ENCODE measurements at places on chromosomes 16 and 17. TPM values are rescaled to one million over a fixed set of nuclear protein-coding genes. Genes with fewer than 3 reads are reported as not detected.

The LPO gene
- total RNA-seq: not detected

DNA sequence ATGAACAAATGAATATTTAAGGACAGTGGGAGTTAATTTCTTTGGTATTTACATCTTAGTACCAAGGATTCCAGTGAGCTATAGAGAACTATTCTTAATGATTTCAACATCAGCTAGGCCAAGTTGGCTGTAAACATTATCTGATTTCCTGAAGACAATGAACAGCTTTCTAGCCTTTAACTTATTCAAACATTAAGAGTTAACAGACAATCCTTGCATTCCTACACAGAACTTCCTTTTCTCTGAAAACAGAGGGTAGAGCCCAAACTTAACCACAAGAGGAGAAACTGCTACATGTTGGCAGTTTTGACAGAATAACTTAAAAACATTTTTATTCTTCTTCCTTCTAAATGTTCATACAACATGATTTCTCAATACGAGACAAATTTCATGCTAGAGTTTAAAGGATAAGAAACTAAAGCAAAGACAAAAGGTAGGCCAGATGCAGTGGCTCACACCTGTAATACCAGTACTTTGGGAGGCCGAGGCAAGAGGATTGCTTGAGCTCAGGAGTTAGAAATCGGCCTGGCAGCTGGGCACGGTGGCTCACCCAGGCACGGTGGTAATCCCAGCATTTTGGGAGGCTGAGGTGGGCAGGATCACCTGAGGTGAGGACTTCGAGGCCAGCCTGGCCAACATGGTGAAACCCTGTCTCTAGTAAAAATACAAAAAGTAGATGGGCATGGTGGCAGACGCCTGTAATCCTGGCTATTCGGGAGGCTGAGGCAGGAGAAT lies 4.4 kb downstream of the CRLF3 start:
- H3K27ac ChIP-seq: no peak overlapping the region
- no peaks in the 10 kb centered on the region for H3K27me3 ChIP-seq
- H3K4me1 ChIP-seq: peaks cover 14% of the 10 kb centered on the region
- no peak for DNase-seq
- no peaks in the 10 kb centered on the region for H3K36me3 ChIP-seq

GRCh38 chr16:72879846-72880245 lies 168.1 kb downstream of the ZFHX3 start:
- no peak overlapping the region for H3K27ac ChIP-seq
- no peak overlapping the region for H3K4me3 ChIP-seq
- no peaks in the 10 kb centered on the region for H3K27me3 ChIP-seq
- no peak for DNase-seq

DNA sequence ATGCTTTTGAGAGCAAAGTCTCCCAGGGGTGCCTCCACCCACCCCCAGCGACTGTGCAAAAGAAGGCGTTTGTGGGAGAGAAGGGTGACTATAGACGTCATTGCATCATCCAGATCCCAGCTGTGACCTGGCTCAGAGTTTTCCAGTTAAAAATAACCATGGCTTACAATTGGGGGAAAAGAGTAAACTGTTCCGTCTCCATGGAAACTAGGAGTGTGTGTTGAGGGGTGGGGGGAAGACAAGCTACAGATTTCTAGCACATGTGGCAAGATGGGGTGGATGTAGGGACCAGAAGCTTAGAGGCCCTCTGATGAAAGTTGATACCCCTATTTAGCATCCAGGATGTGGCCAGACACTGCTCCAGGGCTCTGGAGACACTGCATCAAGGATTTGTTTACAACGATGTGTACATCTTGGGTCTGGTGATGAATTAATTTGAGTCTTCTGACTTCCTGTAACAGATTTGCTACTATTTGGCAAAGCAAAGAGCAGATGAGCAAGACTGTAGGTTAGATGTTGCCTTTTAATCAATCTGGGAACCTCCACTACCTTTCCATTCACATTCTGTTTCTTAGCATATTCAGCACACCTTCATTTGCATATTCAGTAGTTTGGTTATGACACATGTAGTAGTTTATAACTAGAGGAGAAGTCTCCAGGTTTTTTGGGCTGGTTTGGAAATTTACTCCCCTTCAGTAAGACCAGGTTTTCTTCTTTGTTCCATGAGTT lies 6.2 kb upstream of the DUSP14 start:
- peaks cover 21% of the 10 kb centered on the region for H3K36me3 ChIP-seq
- H3K4me3 ChIP-seq: no peak overlapping the region
- H3K27ac ChIP-seq: no peak overlapping the region

GRCh38 chr16:13959626-13960025 lies 39.7 kb downstream of the ERCC4 start:
- H3K4me3 ChIP-seq: no peak overlapping the region
- H3K27me3 ChIP-seq: no peaks in the 10 kb centered on the region
- no peaks in the 10 kb centered on the region for H3K36me3 ChIP-seq
- DNase-seq: no peak
- no peak overlapping the region for H3K27ac ChIP-seq

The ACSM5 gene
- 1.1 TPM for total RNA-seq

The DOC2B gene
- total RNA-seq: 11.7 TPM

DNA sequence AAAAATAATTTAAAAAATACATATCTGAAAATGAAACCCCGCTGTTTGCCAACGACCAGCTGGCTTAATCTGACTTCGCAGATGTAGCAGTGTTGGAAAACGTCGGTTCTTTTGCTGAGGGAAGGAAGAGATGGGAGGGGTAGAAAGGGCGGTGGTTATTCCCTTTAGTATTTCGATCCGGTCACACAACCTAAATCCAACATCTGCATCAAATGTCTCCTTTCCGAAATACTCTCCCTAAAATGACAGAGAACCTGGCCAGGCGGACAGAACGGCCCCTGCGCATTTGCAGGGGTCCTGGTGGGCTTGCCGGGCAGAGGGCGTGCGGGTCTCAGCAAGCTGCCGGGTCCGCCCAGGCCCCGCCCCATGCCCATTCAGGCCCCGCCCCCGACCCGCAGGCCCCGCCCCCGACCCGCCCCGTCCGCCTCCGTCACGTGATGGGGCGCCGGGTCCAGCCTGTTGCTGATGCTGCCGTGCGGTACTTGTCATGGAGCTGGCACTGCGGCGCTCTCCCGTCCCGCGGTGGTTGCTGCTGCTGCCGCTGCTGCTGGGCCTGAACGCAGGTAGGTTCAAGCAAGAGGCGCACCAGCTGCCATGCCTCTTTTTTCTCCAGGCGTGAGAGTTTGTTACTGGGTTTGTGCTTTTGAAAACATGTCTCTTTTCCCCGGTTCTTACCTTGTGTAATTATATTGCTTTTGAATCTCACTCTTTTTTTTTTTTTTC lies at the start of gene SCPEP1:
Gene SCPEP1 (plus strand): TSS at position 459 of the 723 bp plus-strand sequence. CDS start 29 bp downstream, at position 488.
- no peaks in the 10 kb centered on the region for H3K27me3 ChIP-seq
- peaks cover 11% of the 10 kb centered on the region for H3K4me1 ChIP-seq
- peak within 1 kb of the TSS; percentile 66 for H3K4me3 ChIP-seq
- peak within 1 kb of the TSS; percentile 48 for H3K27ac ChIP-seq

The C16orf54 gene
- total RNA-seq: 3.5 TPM

- no peak for DNase-seq
- H3K4me3 ChIP-seq: no peak overlapping the region
- H3K27ac ChIP-seq: no peak overlapping the region
- H3K27me3 ChIP-seq: no peaks in the 10 kb centered on the region
- H3K36me3 ChIP-seq: peaks cover 97% of the 10 kb centered on the region
Measured at GRCh38 chr16:1638757-1639156, 26.6 kb downstream of the CRAMP1 start.

The OR3A1 gene
- total RNA-seq: not detected

GRCh38 chr17:31111183-31111582 lies 16.4 kb downstream of the NF1 start:
- no peak overlapping the region for H3K27ac ChIP-seq
- no peaks in the 10 kb centered on the region for H3K27me3 ChIP-seq
- no peak for DNase-seq
- H3K4me3 ChIP-seq: no peak overlapping the region

DNA sequence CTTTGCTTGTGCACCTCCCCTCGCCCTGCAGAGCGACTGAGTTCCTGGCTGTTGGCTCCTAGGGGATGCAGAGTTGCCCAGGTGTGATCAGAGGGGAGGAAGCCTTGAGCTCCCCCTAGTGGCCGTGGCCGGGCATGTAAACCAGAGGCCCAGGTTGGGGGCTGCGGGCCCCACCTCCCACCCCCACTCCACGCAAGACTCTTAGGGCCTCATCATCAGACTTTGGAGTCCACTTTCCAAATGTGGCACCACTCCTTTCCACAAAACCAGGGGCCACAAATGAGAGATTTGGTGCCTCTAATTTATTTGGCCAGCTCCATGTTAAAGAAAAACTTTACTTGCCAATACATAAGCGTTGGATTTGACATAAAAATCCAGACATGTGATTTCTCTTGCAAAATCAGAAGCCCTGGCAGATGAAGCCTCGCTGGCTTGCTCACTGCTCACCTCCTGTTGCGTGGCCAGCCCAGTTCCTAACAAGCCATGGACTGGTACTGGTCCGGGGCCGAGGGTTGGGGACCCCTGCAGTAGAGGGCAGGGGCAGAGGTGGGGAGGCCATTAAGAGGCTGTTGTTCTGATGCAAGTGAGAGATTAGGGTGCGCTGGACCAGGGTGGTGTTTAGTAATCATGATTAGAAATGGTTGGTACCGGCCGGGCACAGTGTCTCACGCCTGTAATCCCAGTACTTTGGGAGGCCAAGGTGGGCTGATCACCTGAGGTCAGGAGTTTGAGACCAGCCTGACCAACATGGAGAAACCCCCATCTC lies 28.7 kb upstream of the GAS7 start:
- H3K4me1 ChIP-seq: no peaks in the 10 kb centered on the region
- no peaks in the 10 kb centered on the region for H3K36me3 ChIP-seq
- H3K27ac ChIP-seq: no peak overlapping the region
- H3K4me3 ChIP-seq: no peak overlapping the region

GRCh38 chr17:42460371-42460770 lies 1.7 kb downstream of the ATP6V0A1 start:
- no peak for DNase-seq
- H3K4me1 ChIP-seq: peaks cover 74% of the 10 kb centered on the region
- peak overlapping the region; percentile 66 for H3K4me3 ChIP-seq
- H3K27ac ChIP-seq: peak overlapping the region; percentile 97

GRCh38 chr17:43720311-43721060 lies 38.1 kb downstream of the SOST start:
- H3K27me3 ChIP-seq: no peaks in the 10 kb centered on the region
- H3K27ac ChIP-seq: peak overlapping the region; percentile 90
- H3K4me3 ChIP-seq: peak overlapping the region; percentile 60
- DNase-seq: peak; percentile 78
- H3K36me3 ChIP-seq: no peaks in the 10 kb centered on the region
- no peaks in the 10 kb centered on the region for H3K4me1 ChIP-seq

The PPP1R9B gene
- 64.2 TPM for total RNA-seq

DNA sequence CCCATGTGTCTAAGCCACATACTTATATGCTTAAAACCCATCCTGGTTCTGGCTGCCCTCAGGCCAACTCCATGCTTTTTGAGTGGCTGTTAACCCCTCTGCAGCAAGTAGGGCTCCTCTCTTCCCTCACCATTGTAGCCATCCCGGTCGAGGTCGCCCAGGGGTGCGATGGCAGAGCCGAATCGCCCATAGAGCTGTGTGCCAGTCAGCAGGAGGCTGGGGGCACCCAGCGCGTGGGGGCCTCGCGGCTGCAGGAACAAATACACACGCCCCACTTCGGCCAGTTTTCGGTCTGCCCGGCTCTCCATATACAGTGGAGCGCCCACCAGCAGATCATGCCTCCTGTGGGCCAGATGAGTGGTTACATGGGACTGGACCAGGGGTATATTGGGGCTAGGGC lies 6.1 kb downstream of the ITGA2B start:
- no peak for DNase-seq
- H3K4me3 ChIP-seq: no peak overlapping the region
- H3K27ac ChIP-seq: no peak overlapping the region

DNA sequence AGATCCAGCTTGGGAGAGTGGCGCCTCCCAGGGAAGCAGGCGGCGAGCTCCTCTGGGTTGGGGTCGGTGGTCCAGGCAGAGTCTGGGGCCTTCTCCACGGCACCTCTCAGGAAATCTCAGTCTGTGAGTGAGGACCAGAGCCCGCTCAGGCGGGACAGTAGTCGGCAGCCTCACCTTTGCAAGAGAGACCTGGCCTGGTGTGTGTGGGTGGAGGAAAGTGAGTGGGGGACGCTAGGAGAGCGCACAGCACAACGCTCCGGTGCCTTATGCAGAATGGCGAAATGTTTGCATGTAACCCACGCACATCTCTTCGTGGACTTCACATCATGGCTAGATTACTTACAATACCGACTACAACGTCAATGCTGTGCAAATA lies 2.2 kb downstream of the AHSP start:
- H3K4me1 ChIP-seq: peaks cover 6% of the 10 kb centered on the region
- no peak overlapping the region for H3K27ac ChIP-seq
- peaks cover 21% of the 10 kb centered on the region for H3K27me3 ChIP-seq

DNA sequence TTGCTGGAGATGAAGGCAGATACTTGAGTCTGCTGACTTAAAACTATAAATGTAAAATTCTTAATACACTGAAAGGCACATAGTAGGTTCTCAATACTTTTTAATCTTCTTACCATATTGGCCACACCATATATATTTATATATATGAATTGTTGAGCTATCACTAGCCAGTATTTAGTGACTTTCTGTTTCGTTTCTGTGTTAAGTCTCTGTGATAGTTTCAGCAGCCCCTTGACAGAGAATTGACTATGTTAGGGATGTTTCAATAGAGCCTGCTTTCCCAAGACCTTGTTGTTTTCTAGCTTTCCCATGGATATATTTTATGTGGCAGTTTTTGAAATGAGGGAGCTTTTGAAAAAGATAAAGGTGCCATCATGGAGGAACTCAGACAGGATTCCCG lies 206.5 kb upstream of the GOT2 start:
- no peaks in the 10 kb centered on the region for H3K27me3 ChIP-seq
- H3K4me1 ChIP-seq: no peaks in the 10 kb centered on the region
- H3K36me3 ChIP-seq: no peaks in the 10 kb centered on the region
- no peak overlapping the region for H3K4me3 ChIP-seq
- no peak for DNase-seq

Measured in stomach (tissue), 19 donors.